NCI-H1105 (cell line): ENCODE measurements at places on chromosomes 12 and 14.

GRCh38 chr14:32693114-32693513, 245.6 kb upstream of the NPAS3 start:
- DNase-seq: no peak

GRCh38 chr12:9319842-9320173, 111.6 kb upstream of the PZP start:
- no peak for DNase-seq

DNA sequence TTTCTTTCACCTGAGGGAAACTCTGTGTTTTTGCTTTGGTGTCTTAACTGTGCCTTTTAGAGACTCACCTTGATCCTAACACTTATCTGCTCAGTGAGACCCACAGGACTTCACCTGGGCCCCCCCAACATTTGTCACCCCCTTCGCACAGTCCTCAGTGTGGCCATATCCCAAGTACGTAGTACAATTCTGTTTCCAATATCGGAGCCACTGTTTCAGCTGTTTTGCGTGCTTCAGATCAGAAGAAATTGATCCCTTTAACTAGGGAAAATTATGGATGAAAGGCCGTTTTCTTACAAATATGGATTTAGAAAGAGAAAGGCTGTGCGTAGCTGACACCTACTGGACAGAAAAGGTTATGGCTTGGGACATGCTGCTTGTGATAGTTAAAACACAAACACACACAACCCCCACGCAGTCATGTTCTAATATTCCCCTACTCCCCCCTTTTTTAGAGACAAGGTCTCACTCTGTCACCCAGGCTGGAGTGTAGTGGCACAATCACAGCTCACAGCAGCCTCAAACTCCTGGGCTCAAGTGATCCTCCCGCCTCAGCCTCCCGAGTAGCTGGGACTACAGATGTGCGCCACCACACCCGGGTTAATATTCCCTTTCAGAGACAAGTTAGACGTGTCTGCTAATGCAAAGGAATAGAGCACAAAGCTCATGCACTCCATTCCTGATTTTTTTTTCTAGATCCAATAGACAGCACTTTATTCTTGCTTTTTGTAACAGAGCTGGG, 3.6 kb upstream of the SLC7A8 start:
- peak; percentile 19 for DNase-seq

- no peak for DNase-seq
Measured at GRCh38 chr14:79721399-79722084, 489.8 kb downstream of the DIO2 start.

- peak; percentile 39 for DNase-seq
Measured at GRCh38 chr12:79174626-79175025, 310.1 kb downstream of the SYT1 start.

GRCh38 chr14:75821831-75822521, 159.8 kb downstream of the TGFB3 start:
- DNase-seq: no peak

GRCh38 chr12:6823182-6824084, 1.8 kb downstream of the GPR162 start:
- no peak for DNase-seq

- no peak for DNase-seq
Measured at GRCh38 chr12:90401185-90401584, 553.8 kb downstream of the CCER1 start.
